ENCODE measurements at places on chromosomes 2 and 18.
A peak's percentile ranks its signal among the peaks of the same experiment; 100 is the strongest.

DNA sequence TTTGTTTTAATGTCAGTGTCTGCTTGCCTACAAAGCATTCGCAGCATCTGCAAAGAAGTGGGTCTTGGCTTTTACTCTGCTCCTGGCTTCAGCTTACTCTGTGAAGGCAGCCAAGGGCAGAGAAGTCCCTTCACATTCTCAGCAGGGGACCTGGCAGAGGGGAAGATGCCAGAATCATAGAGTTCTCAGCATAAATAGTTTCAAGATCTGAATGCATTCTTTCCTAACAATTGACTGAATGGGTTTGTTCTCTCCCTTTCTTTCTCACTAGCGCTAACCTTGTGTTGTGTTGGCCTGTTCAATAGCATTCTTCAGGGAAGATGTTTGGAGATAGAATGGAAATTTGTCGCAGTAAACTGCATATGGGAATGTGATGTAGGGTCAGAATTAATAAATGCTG lies 106.9 kb downstream of the FARSB start:
- DNase-seq = no peak

DNA sequence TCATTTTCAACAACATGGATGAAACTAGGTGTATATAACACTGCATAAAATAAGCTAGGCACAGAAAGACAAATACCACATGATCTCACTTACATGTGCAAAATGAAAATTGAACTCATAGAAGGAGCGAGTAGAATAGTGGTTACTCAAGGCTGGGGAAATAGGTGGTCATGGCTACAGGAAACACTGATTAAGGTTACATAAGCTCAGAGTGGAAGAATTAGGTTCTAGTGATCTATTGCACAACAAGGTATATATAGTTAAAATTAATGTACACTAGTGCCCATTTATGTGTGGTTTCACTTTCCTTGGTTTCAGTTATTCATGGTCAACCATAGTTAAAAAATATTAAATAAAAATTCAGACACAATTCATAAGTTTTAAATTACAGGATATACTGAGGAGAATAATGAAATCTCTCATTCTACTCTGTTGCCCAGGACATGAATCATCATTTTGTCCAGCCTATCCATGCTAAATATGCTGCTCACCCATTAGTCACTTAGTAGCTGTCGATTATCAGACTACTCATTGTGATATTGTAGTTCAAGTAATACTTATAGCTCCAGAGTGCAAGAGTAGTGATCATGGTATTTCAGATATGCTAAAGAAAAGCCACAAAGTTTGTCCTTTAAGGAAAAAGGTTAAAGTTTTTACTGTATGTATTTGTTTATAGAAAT lies 1530.9 kb upstream of the LRRTM1 start:
- DNase-seq = no peak

GRCh38 chr2:226362980-226363379 lies 436.6 kb downstream of the IRS1 start:
- DNase-seq = no peak

- no peak for DNase-seq
Observed at GRCh38 chr2:220215785-220216184, 588.4 kb downstream of the SLC4A3 start.

GRCh38 chr2:96921561-96922319 lies 51.9 kb upstream of the SEMA4C start:
- no peak for DNase-seq

DNA sequence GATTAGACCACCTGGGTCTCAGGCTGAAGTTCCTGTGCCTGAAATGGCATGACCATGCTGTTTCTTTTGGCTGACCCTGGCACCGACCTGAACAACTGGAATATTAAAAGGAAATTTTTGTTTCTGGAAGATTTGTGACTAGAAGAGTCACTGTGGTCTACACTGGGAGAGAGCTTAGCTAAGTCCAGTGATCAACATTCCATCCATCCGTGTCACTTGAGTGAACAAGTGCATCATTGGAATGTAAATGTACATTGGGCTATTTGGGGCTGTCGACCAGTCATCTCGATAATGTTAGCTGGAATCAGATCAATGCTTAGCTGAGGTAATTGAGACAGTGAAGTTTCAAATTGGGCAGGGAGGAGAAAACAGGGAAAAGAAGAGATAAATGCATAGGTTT lies 95.4 kb upstream of the CCDC85A start:
- DNase-seq = no peak

- peak; percentile 80 for DNase-seq
Observed at GRCh38 chr18:961644-962355, 57.1 kb downstream of the ADCYAP1 start.

All from activated effector memory CD4-positive, alpha-beta T cell treated with anti-CD3 and anti-CD28 coated beads, Interleukin-2, amount 50 U/mL, for 16 hours (primary cell).